ENCODE measurements at places on chromosomes 1 and 21.

DNA sequence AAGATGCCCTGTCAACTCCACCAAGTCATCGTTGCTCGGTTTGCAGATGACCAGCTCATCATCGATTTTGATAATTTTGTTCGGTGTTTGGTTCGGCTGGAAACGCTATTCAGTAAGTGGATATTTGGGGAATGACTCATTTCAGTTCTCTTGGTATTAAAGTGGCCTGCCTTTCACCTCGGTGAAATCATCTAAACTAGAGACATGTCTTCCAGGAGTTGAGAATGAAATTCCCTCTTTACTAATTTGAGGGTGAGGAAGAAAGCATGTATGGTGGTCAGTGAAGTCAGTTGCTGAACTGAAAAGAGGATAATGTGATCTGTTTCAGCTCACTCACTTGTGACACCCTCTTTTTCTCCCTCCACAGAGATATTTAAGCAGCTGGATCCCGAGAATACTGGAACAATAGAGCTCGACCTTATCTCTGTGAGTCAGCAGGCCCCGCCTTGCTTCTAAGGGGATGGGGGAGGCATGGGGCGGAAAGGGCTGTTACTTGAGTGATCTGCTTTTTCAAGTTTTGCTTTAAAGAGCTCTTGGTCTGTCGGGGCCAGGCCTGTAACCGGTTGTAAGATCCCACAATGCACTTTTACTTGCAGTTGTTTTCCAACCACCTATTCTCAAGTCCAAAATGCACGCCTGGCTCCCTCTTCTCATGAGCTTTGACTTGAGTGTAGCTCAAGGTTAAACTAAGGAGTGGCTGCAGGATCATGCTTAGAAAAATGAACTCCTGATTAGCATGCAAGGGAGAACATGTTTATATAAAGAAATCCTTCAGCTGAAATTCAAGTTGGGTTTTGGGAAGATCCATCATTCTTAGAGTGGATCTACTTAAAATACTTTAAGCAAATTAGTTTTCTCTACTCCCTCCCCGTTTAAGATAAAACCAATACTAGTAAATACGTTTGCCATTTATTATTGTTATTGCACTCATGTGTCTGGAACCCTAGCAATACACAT lies 59.8 kb downstream of the CAPN2 start:
- peak; percentile 70 for DNase-seq

DNA sequence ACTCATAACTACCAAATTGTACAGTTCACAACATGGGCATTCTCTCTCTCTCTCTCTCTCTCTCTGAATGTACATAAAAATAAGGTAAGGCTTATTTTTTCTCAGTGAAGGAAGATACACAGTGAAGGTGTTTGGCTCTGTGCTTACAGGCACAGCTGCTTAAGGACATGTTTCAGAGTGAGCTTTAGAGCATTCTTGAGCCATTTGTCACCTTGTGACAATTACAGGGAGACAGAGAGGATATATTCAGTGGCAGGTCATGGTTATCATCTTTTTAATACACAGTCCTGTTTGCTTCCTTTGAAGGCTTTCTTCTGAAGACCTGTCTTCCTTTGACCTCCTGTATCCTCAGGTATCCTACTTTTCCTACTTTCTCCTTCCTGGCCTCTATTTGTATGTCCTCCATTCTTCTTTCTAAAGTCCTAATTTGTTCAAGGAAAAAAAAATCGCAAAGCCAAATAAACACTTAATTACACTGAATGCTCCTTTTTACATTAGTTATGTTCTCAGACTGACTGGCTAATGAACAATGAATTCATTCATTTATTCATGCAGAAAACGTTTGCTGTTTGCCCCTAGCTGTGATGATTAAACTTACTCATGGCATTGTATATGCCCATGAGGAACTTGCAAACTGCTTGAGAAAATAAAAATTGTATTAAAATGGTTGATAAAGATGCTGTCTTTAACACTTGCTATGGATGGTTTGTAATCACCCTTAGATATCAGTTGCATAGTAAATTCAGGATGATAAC lies 33.4 kb downstream of the HSD17B7 start:
- no peak for DNase-seq

DNA sequence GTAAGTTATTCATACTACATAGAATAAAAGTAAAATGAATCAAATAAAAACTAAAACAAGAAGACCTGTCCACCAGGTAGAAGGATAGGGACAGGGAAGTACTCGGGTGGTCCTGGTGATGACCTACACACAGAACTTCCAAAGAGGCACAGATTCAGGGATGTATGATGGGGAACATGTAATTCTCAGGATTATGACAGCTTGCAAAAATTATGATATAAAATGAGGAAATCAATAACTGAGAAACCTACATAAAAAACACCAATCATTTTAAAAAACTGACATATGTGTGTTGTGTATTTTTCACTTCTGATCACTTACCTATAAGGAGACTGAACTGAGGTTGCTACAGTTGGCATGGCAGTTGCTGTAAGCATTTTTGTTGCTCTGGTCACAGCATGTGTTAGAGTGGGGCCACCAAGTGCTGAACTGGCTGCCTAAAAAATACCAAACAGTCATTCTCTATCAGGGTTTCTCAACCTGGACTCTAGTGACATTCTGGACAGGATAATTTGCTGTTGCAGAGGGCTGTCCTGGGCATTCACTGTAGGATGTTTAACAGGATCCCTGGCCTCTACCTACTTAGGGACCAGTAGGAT lies 73.8 kb downstream of the USP24 start:
- no peak for DNase-seq

GRCh38 chr1:208172423-208173145 lies 71.6 kb downstream of the PLXNA2 start:
- no peak for DNase-seq

- DNase-seq = no peak
Observed at GRCh38 chr1:154626456-154627256, 18.7 kb upstream of the ADAR start.

GRCh38 chr1:228058949-228059633 lies 23.4 kb upstream of the ARF1 start:
- DNase-seq = no peak

GRCh38 chr1:207937204-207937603 lies 26.3 kb upstream of the CD34 start:
- DNase-seq = no peak

- peak; percentile 44 for DNase-seq
Observed at GRCh38 chr1:182259229-182259872, 132.2 kb downstream of the GLUL start.

GRCh38 chr1:40853113-40853884 lies 8.9 kb downstream of the CITED4 start:
- DNase-seq = no peak

GRCh38 chr1:234772345-234773147 lies 162.6 kb upstream of the IRF2BP2 start:
- peak; percentile 84 for DNase-seq

GRCh38 chr1:110556471-110556807 lies 37.5 kb upstream of the KCNA10 start:
- DNase-seq = no peak

GRCh38 chr21:31335957-31336738 lies 7.9 kb downstream of the TIAM1 start:
- DNase-seq = peak; percentile 20

DNA sequence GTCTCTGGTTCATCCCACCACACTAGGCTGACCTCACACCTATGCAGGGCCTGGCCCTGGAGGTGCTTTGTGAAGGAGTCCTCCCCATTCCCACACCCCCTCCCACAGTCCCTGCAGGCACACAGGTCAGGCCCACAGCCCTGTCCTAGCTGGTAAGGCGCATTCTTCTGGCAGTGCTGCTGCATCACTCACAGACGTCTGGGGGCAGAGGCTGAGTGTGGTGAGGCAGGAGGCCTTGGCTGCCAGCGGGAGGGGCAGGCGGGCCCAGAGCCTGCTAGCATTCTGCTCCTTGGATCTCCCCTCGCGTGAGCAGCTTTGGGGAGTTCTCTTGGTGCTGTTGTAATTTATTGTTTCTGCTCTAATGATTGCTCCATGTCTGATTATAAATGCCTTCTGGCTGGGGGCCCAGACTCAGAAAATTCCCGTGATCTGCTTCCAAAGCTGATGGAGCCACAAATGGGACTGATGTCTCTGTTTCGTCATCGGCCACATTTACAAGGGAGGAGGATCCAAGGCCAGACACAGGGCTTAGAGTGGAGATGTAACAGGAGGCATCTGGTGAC lies 62.9 kb downstream of the TRABD2B start:
- peak; percentile 70 for DNase-seq

- no peak for DNase-seq
Observed at GRCh38 chr1:168529518-168529917, 14.3 kb downstream of the XCL2 start.

DNA sequence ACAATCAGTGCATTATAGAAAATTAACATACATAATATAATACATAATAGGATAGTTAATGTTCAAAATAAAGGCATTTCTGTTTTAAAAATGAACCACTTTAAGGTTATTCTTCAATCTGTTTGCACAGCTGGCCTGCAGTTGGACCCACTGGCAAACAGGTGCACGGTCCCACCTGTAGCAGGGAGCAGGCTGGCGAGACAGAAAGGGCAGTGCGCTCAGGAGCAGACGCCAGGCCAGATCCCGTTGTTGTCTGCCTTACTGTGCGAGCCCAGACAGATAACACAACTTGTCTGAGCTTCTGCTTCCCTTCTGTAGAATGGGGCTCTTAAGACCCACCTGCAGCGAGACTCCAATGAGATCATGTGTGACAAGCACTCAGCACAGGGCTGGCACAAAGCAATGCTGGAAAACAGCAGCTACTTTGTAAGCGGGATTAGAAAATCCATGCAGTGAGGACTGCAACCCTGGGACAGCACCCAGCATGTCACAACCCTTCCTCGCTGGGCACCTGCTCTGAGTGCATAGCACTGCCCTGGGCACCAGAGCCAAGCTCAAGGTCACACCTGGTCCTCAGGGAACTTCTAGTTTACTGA lies 33.5 kb downstream of the VPS26C start:
- no peak for DNase-seq

GRCh38 chr1:187326557-187326956 lies 497.8 kb downstream of the PLA2G4A start:
- DNase-seq = no peak

- DNase-seq = no peak
Observed at GRCh38 chr1:99438656-99439230, 174.5 kb downstream of the PLPPR4 start.

DNA sequence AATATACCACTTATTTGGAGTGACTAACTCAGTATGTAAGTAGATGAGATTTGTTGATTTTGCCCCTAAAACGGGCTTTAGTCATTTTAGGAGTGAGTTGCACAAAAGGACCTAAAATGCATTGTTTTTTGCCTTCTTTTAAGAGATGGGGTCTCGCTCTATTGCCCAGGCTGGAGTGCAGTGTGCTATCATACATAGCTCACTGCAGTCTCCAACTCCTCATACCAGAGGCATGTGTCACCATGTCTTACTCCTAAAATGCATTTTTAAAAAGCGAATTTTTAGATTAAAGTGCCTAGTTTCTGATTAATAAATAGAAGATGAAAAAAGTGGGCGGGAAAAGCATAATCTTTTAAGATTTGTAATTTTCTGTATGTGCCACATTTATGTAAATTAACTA lies 11.5 kb upstream of the NEXN start:
- DNase-seq = no peak

DNA sequence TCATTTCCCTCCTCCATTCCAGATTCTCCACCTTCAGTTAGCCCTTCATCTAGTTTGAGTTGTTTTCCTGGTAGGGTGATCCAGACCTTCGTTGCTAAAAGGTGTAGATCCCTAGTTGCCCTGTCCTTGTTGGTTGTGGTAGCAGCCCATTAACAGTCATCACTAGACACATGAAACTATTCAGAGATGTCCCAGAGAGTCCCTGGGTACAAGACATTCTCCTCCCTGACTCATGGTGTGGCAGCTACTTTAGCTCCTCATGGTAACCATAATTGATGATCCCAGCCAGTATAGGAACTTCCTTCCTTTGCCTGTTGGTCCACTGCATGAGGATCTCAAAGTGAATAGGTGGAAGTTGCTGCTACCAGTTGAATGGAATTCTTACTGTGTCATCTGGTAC lies 6.0 kb upstream of the SH2D2A start:
- DNase-seq = no peak

GRCh38 chr21:41128981-41129380 lies 39.0 kb upstream of the BACE2 start:
- no peak for DNase-seq
